ENCODE measurements at places on chromosomes 3 and 15. TPM values are rescaled to one million over a fixed set of nuclear protein-coding genes. Genes with fewer than 3 reads are reported as not detected.

GRCh38 chr3:150721285-150722130 lies 17.8 kb upstream of the ERICH6 start:
- peak; percentile 59 for DNase-seq

- no peak for DNase-seq
Measured at GRCh38 chr3:121574449-121574848, 6.7 kb downstream of the ARGFX start.

DNA sequence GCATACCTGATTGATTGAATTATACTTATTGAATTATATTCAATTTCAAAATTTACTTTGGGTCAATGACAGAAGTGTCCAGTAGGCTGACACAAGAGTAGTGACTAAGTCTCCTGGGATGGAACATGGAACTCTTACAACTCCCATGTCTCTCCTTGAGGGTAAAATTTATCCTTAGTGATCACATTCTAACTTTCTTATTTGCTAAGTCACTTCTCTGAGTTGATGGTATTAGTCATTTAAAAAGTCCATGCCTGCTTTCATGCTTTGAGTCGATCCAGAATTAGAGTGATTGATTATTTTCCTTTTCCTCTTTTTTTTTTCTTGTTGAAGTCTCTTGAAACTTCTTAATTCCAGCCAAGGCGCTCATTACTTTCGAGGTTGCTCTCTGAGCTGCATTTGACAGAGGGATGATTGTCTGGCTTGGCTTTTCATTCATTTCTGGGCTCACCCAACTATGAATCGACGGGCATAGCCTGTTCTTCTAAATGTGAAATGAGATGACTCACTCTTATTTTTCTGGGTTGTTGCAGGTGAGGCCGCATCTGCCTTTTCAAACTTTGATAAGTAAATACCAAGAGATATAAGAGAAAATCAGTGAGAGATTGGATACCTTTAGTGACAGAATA lies 34.9 kb downstream of the LRRC3B start:
- no peak for DNase-seq

GRCh38 chr3:146160964-146161662 lies at the start of gene PLOD2:
Gene PLOD2, minus strand, starts transcription at chr3:146161184. Its CDS starts 195 bp downstream, at chr3:146160989.
- DNase-seq = peak; percentile 94

DNA sequence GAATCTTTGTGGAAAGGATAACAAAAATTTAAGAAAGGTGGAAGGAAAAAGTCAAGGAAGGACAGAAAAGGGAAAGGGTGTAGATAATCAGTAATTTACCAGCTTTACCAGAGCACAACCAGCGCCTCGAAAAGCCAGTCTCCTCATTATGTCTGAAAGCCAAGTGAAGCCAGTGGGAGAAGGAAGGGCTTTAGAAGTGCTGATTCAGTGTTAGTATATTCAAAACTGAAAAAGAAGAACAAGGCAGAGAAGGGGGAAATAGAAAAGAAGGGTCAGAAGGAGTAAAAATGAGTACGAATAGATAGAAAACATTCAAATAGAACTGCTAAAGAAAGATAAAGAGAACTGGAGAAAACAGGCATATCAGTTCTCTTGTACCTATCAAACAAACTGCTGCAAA lies 4.1 kb downstream of the PBRM1 start:
- no peak for DNase-seq

DNA sequence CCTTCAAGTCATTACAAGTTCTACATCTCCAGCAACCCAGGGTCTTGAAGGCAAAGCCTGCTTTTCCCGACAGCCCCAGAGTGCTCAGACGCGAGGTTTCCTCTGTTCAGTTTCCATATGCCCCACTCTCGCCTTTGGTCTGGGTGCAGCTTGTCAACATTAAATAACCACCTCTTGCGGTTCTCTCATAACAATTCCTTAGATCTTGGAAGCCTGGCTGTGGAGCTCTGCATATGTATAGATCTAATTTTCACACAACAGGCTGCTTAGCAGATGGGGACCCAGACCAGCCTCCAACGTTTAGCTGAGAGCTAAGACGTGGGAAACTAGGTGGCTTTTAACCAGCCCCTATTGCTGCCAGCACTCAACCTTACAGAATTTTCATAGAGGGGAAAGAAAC lies 295.5 kb downstream of the RPLP1 start:
- no peak for DNase-seq

DNA sequence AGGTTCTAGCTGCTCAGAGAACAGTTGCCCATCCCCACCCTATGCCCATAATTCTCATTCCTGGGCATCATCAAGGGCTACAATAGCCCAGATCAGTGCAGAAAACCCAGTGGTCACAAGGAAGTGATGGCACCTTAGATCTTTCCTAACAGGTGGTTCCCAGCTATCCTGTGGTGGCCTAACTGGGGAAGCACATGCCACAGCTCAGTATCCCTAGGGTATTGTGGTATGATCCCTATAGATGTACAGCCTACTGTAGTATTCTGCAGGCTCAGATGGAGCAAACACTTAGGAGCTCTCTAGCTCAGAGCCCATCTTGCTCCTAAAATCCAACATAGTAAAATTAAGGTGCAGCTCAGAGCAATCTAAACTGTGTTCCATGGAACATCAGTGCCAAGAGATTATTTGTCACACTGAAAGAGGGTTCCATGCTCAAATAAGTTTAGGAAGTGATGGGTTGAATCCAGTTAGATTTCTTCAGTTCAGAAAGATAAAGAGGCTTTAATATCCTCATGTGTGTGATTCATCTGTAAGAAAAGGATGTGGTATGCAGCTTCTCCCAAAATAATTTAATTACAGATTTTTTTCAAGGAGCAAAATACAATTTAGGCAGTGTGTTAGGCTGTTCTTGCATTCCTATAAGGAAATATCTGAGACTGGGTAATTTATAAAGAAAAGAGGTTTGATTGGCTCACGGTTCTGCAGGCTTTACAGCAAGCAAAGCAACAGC lies 4.4 kb downstream of the A4GNT start:
- no peak for DNase-seq

- DNase-seq = no peak
Measured at GRCh38 chr15:47887241-47887800, 170.0 kb downstream of the SEMA6D start.

- DNase-seq = no peak
Measured at GRCh38 chr3:12998648-12999047, 74.6 kb downstream of the IQSEC1 start.

- peak; percentile 57 for DNase-seq
Measured at GRCh38 chr3:13135251-13135810, 62.1 kb upstream of the IQSEC1 start.

DNA sequence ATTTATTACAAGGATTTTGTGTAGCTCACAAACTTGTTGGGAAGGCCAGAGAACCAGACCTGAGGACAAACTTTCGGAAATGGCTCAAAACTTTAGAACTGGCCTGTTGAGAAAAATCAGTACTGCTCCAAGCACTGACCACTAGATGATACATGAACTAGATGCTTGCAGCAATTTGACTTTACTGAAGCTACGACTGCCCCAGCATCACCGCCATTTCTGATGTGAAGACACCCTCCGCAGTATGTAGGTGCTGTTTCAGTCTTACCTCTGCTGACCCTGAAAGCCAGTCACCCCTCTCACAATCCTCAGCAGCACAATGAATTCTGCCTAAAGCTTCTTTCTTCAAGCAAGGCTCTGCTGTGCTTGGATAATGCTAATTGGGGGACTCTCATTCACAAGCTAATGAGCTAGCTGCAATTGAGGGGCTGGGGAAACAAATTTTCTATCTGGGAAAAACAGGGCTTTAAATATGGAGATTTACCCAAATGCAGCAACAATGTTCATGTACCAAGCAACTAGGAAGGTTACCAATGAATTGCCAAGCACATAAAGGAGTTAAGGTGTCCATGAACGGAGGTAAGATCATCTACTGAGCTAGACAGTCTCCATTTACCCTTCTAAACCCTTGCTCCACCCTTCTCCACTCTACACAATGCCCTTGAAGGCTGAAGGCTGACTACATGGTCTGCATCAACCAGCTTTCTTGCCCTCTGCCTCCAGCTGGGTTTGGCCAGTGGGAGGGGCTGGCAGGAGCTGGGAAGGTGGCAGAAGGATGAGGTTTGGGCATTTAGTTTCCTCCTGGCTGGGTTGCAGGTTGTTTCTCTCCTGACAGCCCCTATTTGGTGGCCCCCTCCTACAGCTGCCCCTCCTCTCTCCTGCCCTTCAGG lies 53.2 kb upstream of the FSTL1 start:
- DNase-seq = peak; percentile 42

DNA sequence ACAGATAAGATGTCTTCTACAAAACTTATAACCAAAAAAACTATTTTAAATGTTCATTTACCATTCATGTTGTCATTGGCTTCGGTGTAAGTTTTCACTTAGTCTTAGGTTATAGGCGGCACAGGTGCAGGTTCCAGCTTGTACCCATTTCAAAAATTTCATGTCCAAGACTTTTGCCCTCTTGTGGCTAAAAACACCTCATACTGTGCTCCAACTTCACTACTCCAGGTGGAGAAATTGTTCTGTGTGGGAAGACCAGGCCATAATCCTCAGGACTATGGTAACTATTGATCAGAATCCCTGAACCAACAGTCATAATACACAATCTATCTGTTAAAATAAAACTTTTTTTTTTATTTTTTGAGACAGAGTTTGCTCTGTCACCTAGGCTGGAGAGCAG lies 95.2 kb upstream of the ATP11B start:
- DNase-seq = no peak

GRCh38 chr15:99059010-99059981 lies 45.6 kb upstream of the SYNM start:
- DNase-seq = peak; percentile 99

- DNase-seq = peak; percentile 75
Measured at GRCh38 chr15:25504307-25504706, 65.5 kb upstream of the UBE3A start.

- peak; percentile 82 for DNase-seq
Measured at GRCh38 chr3:99532246-99532645, 106.1 kb upstream of the COL8A1 start.

DNA sequence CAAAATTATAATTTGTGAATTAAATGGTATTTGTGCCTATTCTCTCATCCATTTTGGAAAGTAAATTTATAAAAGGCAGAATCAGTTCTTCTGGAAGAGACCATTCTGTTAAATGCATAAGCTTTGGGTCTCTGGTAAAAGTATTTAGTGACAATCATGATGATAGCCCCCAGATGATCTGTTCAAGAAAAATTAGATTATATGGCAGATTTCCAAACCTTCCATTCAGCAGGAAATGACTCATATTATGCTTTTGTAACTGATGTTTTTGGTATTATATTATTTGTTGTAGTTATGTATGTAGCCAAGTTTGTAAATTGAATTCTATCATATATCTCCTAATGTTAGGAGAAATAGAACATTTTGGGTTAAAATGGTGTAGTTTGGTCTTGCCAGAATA lies 340.8 kb upstream of the DPH6 start:
- DNase-seq = no peak

GRCh38 chr3:49639551-49639950 lies 34.6 kb upstream of the APEH start:
- peak; percentile 23 for DNase-seq

DNA sequence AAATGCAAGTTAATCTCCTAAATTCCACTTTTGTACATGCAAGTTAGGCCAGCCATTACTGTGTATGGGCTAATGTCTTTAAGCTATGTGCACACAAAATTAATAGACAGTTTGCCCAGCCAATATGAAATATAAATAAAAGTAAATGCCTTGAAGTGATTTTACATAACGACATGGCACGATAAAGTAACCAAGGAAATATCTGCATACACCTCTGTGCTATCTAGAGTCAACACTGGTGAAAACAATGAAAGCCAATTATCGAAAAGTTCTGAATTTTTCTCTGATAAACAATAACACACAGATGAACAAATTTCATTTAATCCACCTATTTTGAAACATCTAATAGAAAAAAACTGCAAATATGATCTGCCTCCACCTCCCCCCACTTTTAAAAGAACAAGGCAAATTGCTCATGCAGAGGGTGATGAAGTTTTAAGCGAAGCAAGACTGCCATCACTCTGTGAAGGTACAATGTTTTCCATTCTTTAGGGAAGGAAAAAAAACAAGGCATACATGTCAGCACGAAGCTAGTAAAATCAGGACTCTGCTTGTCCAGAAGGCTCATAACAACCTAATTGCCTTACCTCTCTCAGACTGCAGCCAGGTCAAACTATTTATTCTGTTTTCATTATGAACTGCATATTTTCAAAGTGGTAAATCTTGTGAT lies 317.7 kb downstream of the MECOM start:
- no peak for DNase-seq

GRCh38 chr3:144052275-144052674 lies 80.7 kb downstream of the DIPK2A start:
- DNase-seq = no peak

- DNase-seq = no peak
Measured at GRCh38 chr3:87359025-87359424, 82.6 kb upstream of the POU1F1 start.

GRCh38 chr3:160009525-160009924 lies 20.9 kb downstream of the IL12A start:
- DNase-seq = no peak

GRCh38 chr3:169811631-169812331 lies 889 bp upstream of the LRRIQ4 start:
- DNase-seq = peak; percentile 81

GRCh38 chr3:104460477-104461406 lies 906.0 kb upstream of the ALCAM start:
- peak; percentile 78 for DNase-seq

DNA sequence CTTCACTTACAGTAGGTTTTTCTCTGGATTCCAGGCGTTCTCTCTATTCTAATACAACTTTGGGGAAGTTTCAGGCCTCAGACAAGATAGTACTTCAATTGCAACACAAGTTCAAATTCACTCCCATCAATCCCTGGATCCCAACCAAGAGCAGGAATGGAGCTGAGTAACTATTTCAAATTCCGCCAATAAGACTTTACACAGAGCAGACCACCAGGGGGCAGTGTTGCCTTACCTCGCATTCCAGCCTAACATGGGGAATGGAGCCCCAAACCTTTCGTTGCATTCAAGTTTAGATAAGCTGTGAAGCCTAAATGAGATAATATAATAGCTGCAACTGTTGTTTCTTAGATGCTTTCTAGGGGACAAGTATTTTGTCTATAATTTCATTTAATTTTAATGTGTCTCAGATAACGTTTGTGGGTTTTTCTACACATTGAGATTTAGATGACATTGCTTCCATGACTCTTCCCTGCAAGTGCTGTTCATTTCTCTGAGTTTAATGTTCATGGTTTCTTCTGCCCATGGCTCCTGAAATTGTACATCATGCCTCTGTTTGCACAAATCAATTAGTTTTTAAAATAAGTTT lies 186.7 kb downstream of the NSUN3 start:
- DNase-seq = peak; percentile 32

The SLC9C1 gene
- total RNA-seq = not detected

The SLC51A gene
- not detected for total RNA-seq

The MED12L gene
- total RNA-seq = 2.2 TPM

The CACNA1D gene
- 0.29 TPM for total RNA-seq

The EPHB1 gene
- total RNA-seq = 0.36 TPM

The TOP2B gene
- total RNA-seq = 66.6 TPM

The MOBP gene
- not detected for total RNA-seq

The DUOX2 gene
- total RNA-seq = under 0.01 TPM

The GRK7 gene
- total RNA-seq = not detected

The GPR62 gene
- total RNA-seq = not detected

The CSPG5 gene
- under 0.01 TPM for total RNA-seq

The NIT2 gene
- total RNA-seq = 18.1 TPM

The RHOV gene
- total RNA-seq = not detected

The TERC gene
- 144 TPM for total RNA-seq

The IGSF11 gene
- total RNA-seq = under 0.01 TPM
